ENCODE measurements at places on chromosomes 12 and 14.
A peak's percentile ranks its signal among the peaks of the same experiment; 100 is the strongest.

- DNase-seq = no peak
Measured at GRCh38 chr12:107167756-107168155, 74.4 kb upstream of the CRY1 start.

DNA sequence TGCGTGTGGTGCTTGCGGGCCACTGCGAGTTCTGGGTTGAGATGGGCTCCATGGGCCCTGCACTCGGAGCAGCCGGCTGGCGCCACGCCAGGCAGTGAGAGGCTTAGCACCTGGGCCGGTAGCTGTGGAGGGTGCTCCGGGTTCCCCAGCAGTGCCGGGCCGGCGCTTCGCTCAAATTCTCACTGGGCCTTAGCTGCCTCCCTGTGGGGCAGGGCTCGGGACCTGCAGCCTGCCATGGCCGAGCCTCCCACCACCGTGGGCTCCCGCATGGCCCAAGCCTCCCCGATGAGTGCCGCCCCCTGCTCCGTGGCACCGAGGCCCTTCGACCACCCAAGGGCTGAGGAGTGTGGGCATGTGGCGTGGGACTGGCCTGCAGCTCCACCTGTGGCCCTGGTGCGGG, 375.7 kb downstream of the NELL2 start:
- DNase-seq = no peak

- DNase-seq = no peak
Measured at GRCh38 chr14:36580856-36581831, 1.3 kb downstream of the NKX2-8 start.

GRCh38 chr14:77268989-77269600, 1.9 kb downstream of the NGB start:
- no peak for DNase-seq

GRCh38 chr12:123996581-123996980, 23.6 kb downstream of the ZNF664 start:
- DNase-seq = no peak

GRCh38 chr12:12212769-12213168, 54.1 kb downstream of the LRP6 start:
- no peak for DNase-seq

GRCh38 chr14:55645845-55646832, 66.1 kb downstream of the KTN1 start:
- DNase-seq = no peak

GRCh38 chr12:66453844-66454243, 151.6 kb downstream of the HELB start:
- no peak for DNase-seq

DNA sequence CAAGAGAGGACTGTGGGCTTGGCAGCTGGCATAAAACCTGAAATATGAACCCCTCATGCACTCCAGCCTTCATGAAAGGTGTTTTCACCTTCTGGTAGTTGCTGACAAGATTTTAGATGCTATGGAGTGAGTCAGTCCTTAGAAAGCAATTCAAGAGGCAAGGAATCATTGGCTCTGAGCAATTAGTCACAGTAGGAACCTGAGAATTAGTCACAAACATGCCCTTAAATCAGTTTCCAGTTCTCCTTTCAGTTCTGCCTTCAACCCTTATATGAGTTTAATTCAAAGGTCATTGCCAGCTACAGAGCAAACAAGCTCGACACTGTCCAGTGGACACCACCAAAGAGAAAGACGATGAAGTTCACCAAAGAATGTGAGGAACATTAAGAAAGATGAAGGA, 472.3 kb downstream of the GLT1D1 start:
- DNase-seq = no peak

DNA sequence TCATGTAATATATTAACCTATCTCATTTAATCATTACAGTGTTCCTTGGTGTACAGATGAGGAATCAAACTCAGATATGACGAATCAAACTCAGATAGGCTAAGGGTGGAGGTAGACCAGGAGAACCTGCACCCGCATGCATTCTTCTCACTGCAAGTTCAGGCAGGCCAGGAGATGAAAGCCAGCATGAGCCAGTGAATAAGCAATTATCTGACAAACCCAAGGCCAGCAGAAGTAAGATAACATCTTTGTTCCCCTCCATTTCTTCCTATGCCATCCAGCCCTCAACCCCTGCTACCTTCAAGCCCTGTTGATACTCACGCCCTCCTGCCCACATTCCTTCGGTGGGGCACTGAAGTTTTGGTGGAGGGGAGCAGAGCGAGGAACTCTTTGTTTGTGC, 152.2 kb downstream of the ETV6 start:
- no peak for DNase-seq

- no peak for DNase-seq
Measured at GRCh38 chr12:32821293-32821692, 65.6 kb upstream of the YARS2 start.

DNA sequence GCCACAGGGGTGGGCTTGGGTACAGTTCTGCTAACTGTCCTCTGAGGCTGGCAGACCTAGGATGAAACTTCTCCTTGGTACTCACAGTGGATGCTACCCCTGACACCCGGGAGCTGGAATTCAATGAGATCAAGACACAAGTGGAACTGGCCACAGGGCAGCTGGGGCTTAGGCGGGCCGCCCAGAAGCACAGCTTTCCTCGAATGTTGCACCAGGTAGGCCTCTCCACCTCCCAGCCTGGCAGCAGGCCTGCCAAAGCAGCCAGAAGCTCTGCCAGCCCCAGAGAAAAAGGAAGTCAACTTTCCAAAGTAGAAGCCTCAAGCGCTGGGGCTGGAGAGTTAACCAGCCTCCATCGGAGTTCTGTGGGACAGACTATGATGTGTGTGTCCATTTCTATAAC, 2.4 kb upstream of the NRL start:
- no peak for DNase-seq

DNA sequence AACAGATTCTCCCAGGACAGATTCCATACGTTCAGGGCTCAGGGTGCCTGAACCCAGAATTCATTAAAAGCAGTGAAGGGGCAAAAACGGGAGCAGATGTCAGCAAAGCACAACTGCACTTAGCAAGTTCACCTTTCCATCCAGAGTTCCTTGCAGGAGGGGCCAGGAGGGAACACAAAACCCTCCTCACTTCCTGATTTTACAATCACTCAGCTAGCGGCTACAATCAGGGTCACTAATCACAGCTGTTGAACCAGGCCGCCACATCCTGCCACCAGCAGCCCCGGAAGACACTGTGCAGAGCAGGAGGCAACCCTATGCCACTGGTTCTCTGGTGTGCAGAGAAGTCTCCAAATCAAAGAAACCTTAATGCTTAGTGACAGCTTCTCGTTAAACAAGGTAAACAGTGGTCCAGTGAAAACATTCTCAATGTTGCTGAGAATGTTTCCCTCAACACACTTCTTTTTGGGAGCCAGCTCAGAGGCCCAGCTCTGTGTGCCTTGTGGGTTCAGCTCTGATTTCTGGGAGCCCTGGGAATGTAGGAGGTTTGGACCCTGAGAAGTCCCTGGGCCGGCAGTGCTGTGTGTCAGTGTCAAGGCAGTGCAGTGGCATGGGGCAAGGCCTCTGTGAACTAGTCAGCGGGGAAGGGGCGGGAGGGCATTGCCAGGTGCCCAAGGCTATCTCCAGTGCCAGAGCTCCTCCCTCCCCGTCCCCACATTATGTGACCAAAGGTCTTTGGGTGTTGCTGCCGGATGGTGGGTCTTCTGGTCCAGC, 54.5 kb downstream of the VCPKMT start:
- DNase-seq = peak; percentile 82

DNA sequence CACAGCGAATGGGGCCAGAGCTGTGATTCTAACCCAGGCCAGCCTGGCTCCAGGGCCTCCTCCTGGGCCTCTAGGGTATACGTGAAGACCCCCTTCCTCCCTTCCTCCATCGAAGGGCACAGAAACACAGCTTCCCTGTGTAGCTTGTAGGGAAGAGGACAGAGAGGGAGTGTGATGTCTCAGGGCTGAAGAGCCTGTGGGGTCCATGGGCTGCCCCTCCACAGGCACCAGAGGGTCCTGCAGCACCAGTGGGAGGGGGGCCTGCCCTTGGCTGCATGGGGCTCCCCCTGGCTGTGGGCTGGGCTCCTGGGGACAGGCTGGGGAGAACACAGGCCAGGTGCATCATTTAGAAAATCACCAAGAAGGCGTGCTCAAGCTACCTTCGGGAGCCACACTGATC, 178.5 kb downstream of the CALM1 start:
- no peak for DNase-seq

GRCh38 chr12:116703214-116703795, 34.6 kb downstream of the SPRING1 start:
- peak; percentile 68 for DNase-seq

GRCh38 chr14:100561005-100561404, 26.2 kb downstream of the BEGAIN start:
- DNase-seq = no peak

GRCh38 chr14:36663404-36664321, 2.0 kb downstream of the PAX9 start:
- no peak for DNase-seq

DNA sequence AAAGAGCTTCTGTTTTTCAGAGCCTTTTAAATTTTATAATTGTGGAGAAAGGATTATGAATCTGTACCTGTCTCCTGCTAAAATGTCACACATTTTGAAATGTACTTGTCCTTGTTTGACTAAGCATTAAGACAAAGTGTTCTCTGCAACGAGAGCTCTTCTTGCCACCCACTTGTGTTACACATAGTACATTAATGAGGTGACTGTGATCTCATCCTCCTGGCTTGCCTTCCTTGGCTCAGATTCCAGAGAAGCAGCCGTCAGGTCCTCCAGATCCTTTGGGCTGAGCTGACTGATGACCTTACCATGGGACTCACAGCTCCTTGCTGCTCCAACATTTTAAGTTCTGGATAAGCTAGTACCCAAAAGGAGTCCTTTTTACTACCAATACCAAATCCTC, 81.4 kb downstream of the BBS10 start:
- DNase-seq = no peak

DNA sequence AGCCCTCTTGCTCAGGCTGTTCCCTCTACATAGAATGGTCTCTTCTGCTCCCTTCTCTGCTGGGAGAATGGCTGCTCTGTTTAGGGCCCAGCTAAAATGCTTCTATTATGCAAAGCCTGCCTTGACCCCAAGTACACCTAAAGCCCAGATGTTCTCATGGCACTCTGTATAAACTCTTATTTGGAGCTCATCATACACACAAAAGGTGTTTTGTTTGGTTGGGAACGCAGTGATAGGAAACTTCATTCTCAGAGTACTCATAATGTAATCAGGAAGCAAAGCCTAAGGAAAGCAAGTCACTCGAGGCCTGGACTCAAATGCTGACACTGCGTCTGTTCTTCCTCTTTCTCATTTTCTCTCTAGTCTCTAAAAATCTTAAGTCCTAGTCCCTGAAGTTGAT, 38.2 kb upstream of the SYCP3 start:
- DNase-seq = no peak

GRCh38 chr12:125683748-125684381, 618.6 kb downstream of the AACS start:
- DNase-seq = no peak

- no peak for DNase-seq
Measured at GRCh38 chr12:11877102-11877826, 193.5 kb upstream of the BCL2L14 start.

DNA sequence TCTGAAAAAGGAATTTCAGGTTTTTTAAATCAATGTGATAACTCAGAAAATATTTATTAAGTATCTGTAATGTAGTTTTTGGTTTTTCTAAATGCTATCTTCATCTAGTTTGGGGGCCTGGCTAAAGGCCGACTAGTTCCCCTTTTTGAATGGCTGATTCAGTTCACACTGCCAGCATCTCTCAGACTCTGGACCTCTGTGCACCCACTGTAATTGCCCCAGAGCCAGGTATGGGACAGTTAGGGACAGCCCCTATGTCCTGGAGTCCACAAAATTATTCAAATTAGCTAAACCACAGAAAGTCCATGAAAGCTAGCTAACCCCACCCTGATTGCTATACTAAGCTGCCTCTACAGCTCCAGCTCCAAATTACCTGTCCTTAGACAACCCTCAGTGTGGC, 49.1 kb upstream of the RGS6 start:
- DNase-seq = no peak

- no peak for DNase-seq
Measured at GRCh38 chr14:104096751-104097700, 11.5 kb downstream of the ASPG start.

- DNase-seq = no peak
Measured at GRCh38 chr12:64025174-64025958, 180.9 kb downstream of the SRGAP1 start.

DNA sequence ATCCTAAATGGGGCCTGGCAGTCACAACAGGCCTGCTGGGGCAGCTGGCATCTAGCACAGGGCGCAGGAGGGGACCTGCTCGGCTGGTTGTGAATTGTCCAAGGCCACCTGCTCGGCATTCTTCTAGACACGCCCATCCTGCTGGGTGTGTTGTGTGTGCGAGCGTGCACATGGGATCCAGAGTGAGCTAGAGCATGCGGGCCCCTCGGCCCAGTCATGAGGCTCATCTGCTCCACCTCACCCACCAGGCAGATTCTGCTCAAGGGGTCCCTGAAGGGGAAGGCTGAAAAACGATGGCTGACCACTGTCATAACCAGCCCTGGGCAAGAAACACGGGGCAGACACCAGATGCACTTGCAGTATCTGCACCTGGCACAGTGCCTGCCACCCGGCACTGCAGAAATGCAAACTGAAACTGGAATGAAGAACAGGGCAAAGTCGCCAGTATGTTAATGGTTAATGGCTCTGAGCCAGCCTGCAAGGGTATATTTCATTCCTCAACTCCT, 31.8 kb downstream of the MAX start:
- no peak for DNase-seq

DNA sequence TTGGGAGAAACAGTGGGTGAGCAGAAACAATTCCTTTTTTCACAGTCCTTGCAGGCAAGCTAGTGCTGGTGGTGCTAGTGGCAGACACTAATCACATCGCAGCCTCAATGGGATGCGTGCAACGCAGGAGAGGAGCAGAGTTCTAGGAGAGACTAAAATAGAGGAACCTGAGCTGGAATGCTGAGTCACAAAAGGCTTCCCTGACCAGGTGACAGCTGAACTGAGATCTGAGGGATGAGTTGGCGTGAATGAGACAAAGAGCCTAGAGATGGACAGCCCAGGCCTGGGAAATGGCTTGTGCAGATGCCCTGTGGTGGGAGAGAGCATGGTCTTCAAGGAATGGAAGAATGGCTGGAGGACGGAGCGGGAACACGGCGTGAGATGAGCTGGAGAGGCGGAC, 25.8 kb downstream of the ACADS start:
- no peak for DNase-seq

GRCh38 chr14:68840454-68840853, 47.6 kb upstream of the ZFP36L1 start:
- no peak for DNase-seq

DNA sequence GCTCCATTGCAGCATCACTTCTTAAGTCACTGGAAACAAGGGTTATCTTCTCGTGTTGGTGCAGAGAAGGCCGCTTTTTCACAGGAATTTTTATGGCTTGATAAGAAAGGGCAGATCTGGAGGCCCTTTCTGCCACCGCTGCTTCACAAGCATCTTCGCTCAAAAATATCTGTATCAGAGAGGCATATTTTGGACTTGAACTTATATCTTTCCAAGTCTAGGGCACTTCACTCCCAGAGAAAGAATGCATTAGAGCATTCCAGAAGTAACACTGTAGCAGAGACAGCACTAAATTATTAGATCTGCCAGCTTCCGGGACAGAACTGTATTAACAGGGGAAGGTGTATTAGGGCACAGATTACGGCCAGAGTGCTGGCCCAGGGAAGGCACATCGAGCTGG, 151.7 kb upstream of the AMIGO2 start:
- DNase-seq = no peak

All from CD4-positive, alpha-beta T cell treated with Interleukin-21 for 1 hour (primary cell).